ENCODE measurements at places on chromosomes 1 and 21.

DNA sequence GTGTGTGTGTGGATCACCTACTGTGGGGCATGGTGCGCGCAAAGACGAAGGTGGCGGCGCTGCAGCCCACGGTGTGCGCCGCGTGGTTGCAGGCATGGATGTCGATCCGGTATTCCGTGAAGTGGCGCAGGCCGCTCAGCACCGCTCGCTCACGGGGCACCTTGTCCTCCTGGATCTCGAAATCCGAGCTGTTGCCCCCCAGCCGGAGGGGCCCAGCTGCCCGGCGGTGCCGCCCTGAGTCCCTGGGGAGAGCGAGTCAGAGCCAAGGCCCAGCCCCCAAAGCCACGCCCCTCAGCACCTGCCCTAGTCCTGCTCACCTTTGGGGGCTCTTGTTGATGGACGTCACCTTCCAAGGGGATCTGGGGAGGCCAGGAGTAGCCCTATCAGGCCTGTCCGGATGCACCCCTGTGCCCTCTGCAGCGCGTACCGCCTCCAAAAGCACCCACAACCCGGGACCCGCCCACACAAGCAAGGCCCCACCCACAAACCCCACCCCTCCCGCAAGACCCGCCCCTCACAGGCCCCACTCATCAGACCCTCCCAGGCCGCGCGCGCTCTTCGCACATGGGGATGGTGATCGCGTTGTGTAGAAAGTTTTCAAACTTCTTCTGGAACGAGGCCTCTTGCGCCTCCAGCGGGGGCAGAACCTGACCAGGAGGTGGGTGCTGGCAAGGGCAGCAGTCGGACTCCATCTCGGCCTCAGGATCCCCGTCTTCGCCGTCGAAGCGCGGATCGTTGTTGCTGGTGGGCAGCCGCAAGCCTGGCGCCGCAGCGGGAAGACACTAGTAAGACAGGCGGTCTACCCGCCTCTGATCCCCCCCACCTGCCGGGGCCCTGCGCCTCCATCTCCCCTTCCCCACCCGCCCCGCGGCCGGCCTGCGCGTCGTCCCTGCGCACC, 13.6 kb downstream of the INSRR start:
- peak; percentile 69 for DNase-seq

DNA sequence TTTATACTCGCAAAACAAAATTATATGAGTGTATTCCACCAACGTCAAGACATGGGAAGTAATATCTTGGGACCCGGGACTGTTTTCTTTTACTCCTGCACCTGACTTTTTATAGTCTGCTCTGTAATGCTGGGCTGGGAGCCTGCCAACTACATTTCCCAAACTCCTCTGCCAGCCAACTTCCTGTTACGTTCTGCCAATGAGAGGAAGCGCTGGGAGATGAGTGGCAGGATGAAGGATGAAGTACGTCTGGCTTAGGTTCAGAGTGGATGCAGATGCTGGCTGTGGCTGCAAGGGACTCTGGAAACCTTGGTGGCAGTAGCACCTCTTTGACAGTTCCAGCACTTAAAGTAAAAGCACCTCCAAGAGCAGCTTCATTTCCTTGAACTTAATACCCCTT, 59.6 kb downstream of the USP24 start:
- peak; percentile 65 for DNase-seq

DNA sequence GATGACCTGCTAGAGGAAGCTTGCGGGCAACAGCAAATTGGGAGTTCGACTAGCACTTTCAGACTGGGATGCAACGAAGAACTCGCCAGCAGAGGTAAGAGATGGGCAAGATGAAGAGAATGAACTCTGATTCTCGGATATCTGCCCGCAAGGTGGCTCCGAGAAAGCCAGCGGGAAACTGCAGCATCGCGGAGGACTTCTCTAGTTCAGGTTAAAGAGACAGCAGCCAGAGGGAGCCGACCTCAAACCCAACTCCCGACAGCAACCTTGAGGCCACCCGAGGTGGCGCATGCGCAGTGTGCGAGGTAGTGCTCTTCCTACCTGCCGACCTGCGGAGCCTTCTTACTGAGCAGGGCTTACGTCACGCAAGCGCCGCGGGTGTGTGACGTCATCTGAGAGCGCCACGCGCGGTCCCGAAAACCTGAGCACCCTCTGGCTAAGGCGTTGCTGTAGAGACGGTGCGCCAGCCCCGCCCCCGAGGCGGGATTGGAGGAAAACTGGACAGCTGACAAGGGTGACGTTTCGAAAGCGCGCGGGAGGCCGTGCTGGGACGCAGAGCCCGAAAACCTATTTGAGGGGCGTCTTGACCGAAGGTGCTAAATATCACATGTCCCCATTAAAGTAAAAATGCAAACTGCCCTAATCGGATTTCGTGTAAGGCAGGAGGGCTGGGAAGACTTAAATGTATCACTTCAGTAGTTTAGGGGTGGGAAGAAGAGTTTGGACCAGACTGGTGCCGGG, 110.5 kb upstream of the SLC25A33 start:
- DNase-seq: peak; percentile 99

DNA sequence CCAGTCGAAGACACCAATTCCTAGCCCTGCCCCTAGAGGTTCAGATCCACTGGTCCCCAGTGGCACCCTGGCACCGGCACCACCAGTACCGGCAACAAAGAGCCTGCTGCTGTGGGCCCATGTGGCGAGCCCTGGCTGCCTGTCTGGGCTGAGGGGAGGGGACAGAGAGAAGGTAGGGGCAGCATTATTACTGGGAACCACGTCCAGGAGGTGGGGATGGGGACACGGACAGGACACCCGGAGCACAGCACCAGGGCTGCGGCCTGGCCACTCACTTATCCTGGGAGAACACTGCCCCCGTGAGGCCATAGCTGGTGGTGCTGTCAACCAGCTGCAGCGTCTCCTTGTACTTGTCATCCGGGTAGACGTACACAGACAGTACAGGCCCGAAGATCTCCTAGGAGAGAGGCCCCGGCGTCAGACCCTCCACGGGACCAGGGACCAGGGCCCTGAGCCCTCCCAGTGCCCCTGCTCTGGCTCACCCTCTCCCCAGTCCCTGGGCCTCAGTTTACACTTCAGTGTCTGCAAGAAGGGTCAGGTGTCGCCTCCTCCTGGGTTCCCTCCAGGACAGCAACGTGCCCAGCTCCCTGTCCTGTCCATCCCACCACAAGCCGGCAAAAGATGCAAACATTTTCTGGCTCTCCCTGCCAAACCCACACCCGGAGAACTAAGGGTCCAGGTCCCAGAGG, 15.8 kb upstream of the TAS1R2 start:
- DNase-seq: peak; percentile 89

GRCh38 chr1:225407755-225408154, 20.1 kb downstream of the LBR start:
- DNase-seq: no peak

DNA sequence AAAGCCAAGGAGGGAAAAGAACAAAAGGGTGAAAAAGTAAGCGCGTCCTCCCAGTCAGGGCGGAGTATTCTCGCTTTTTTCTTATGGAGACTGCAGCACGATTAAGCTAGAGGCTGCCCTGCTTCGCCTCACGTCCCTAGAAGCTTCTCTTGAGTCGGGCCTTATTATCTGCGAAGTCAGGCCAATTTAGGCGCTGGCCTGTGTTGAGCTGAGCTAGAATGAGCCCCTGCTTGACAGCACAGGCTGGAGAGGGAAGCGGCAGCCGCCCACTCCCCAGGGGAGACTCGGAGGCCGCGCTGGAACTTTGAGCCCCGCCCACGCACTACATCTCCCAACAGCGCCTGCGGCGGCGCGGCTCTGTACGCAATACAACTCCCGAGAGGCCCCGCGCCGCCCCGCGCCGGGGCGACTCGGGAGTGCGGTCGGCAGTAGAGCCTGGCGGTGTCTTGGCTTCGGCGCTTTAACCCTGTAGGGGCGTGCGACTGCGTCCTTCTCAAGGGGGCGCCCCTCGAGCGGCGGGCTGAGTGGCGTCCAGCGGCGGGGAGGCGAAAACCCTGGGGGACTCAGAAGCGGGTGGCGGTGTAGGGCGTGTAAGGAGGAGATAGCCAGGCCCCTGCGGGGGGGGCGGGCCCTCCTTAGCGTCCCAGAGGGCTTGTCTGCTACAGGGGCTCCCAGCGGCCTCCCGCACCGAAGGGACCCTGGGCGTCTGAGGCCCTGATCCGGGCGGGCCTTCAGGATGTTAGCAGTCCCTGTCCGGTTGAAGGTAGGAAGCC, 888 bp downstream of the ZNF436 start:
- peak; percentile 97 for DNase-seq

DNA sequence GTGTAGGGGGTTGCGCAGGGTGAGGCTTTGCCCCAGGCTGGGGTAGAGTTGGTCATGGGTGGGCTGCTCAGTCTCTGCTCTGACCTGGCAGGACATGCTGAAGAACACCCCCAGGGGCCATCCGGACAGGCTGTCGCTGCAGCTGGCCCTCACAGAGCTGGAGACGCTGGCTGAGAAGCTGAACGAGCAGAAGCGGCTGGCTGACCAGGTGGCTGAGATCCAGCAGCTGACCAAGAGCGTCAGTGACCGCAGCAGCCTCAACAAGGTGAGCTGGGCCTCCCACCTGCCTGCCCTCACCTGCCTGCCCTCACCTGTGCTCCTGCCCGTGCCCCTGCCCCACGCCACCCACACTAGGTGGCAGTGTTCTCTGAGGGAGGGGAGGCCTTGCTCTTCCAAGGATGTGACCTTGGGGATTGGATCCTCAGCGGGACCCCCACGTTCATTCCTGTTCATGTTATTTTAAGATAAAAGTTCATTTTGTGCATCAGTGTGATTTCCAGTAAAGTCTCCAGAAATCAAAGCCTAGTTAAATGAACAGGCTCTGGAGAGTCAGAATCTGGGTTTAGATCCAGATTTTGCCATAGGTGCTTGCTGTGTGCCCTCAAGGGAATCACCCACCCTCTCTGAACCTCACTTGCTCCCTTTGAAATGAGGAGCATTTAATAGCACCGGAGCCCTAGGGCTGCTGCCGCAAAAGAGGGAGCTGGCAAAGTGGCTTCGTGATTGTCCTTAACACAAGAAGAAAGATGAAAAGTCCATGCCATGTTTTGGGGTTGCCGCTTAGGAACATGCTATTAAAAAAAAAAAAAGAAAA, 87.9 kb downstream of the ARHGEF10L start:
- no peak for DNase-seq

- DNase-seq: no peak
These were observed 36.7 kb upstream of the PDC start for GRCh38 chr1:186497651-186498050.

DNA sequence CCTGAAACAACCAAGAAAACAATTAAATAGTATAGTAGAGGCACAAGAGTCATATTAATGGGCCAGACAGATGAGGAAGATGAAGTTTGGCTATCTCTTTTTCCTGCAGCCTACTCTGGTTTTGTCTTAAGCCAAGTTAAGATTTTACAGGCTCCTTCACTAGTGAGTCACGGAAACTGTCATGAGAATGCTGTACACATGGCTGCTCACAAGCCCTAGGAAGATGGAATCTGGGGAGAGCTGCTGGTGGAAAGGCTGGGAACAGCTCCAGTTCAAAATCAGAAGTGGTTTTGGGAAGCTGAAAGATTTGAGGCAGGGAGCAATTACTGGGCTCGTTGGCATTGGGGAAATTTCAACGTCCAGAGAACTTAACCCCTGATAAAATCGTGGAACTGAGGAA, 46.4 kb upstream of the S1PR1 start:
- DNase-seq: no peak

DNA sequence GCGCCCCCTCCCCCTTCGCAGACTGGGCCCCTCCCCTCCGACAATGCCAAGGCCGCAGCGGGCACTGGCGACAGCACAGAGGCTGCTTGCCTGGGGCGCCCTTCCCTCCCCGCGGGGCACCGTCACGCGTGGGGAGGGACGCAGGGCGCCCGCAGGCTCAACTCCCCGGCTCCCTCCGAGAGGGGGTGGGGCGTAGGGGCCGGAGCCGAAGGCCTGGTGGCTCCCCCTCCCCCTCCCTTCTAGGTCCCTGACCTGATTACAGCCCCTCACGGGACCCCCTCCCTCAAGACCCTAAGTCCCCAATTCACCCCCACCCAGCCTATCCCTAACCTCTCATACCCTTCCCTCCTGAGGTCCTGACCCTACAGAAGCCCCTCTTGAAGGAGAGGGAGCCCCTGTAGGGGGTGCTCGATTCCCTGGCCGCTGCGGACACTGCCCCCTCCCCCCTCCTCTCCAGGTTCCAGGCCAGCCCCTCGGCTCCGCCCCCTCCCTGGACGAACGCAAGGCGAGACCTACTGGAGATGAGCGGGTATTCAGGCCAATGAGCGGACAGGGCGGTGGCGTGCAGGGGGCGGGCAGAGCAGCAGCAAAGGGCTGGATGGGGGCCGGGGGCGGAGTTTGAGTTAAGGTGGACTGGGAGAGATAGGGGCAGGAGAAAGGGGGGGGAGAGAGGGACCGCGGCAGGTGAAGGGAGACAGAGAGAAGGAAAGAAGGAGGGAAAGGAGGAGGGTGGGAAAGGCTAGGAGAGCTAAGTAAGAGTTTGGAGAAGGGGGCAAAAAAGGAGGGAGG, 733 bp upstream of the ZBTB7B start:
- DNase-seq: peak; percentile 100

- DNase-seq: no peak
These were observed 41.1 kb downstream of the IL6R start for GRCh38 chr1:154446292-154446691.
